Naive thymus-derived CD4-positive, alpha-beta T cell (primary cell): ENCODE measurements at places on chromosomes 7 and 10.
A peak's percentile ranks its signal among the peaks of the same experiment; 100 is the strongest.

DNA sequence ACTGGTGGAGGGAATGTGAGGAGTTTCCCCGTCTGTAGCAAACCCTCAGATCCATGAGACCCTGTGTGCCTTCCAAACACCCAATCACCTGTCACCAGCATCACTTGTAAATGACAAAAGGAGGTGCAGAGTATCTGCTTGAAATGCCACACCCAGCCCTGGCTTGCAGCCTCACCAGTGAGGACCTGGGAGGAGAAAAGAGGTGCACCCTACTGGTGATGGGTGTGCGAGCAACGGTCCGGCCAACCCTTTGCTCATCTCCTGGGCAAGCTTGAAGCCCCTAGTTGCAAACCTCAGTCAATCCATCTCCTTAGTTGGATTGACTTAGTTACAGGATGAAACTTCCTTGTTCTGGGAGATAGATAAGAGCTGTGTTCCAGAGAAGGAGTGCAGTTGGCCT lies 62.4 kb upstream of the WAPL start:
- no peak for DNase-seq

- DNase-seq = no peak
Measured at GRCh38 chr7:150739033-150739432, 1.8 kb downstream of the GIMAP5 start.

GRCh38 chr10:114406455-114406854 lies 2.2 kb upstream of the AFAP1L2 start:
- DNase-seq = no peak

GRCh38 chr7:157890921-157891401 lies 554.2 kb downstream of the DNAJB6 start:
- DNase-seq = peak; percentile 47

GRCh38 chr7:131027287-131027773 lies 293.3 kb upstream of the KLF14 start:
- DNase-seq = no peak

GRCh38 chr10:79266543-79267312 lies 80.5 kb upstream of the PPIF start:
- no peak for DNase-seq
